Stimulated activated CD4-positive, alpha-beta T cell treated with anti-CD3 and anti-CD28 coated beads, Interleukin-12 subunit alpha, Interleukin-12 subunit beta, amount 100 ng/mL, for 48 hours (primary cell): ENCODE measurements at places on chromosomes 5 and 9.

DNA sequence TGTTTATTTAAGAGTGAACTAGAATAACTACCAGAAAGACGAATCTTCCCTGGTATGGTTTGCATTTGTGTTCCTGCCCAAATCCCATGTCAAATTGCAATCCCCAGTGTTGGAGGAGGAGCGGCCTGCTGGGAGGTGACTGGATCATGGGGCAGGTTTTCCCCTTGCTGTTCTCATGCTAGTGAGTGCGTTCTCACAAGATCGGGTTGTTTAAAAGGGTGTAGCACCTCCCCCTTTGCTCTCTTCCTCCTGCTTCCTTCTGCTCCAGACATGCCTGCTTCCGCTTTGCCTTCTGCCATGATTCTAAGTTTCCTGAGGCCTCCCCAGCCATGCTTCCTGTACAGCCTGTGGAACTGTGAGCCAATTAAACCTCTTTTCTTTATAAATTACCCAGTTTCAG, 210.3 kb upstream of the TBC1D2 start:
- no peak for DNase-seq

DNA sequence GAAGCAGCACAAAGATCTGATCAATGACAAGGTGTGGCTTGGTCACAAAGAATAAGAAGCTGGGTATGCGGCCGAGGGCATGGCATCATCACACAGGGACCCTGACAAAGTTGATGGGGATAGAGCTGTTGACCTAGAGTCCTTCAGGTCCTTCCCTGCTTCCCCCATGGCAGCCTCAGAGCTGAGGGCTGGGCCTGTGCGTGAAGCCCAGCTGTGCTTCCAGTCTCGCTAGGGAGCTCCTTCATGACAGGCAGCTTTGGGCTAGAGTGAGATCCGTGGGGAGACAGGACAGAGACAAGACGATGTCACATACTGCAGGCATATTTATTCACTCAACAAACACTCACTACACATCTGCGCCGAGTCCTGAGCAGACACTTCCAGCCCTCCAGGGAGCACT, 56.4 kb upstream of the NEURL1B start:
- DNase-seq: no peak

GRCh38 chr5:6567068-6567467, 65.8 kb downstream of the NSUN2 start:
- no peak for DNase-seq

GRCh38 chr5:115583474-115583873, 18.8 kb downstream of the TICAM2 start:
- no peak for DNase-seq

GRCh38 chr5:74148321-74148720, 492.2 kb downstream of the ENC1 start:
- DNase-seq: no peak

DNA sequence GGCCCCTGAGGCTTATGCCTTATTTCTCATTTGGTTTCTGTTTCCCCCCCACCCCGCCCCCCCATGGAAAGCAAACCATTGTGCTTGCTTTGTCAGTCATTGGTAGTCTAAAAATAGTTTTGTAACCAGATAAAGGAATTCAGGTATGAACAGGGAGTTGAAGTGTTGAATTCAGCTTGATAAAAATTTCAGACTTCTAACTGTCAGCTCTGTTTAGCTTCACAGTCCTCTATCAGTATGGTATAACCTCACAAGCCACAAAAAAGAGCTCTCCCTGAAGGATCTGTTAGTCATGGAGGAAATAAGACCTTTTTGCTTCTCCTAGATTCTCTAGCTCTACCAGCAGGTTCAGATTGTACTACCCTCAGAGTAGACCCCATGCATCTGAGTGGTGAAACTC, 378.1 kb downstream of the TMEM38B start:
- DNase-seq: no peak

DNA sequence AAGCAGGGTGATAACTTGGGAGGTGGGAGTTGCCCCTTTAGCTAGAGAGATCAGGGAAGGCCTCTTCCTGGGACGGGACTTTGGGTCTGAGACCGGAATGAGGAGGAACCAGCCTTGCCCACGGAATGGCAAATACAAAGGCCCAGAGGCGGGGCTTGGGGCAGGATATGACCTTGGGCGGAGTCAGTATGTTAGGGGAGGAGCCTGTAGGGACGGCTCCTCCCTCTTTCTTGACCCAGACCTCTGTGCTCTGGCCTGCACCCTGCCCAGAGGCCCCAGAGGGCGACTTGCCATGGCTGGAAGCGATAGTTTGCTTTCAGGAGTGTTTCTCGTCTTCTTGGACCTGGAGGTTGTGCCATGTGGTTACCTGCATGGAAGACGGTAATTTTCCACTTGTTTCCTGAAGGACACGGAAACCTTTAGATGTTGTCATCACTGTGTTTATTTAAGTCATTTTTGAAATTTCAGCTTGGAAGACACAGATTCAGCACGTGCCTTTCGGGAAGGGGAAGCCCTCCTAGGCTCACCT, 85.6 kb downstream of the DAB2IP start:
- no peak for DNase-seq

GRCh38 chr5:38755181-38755580, 90.6 kb upstream of the OSMR start:
- DNase-seq: no peak

DNA sequence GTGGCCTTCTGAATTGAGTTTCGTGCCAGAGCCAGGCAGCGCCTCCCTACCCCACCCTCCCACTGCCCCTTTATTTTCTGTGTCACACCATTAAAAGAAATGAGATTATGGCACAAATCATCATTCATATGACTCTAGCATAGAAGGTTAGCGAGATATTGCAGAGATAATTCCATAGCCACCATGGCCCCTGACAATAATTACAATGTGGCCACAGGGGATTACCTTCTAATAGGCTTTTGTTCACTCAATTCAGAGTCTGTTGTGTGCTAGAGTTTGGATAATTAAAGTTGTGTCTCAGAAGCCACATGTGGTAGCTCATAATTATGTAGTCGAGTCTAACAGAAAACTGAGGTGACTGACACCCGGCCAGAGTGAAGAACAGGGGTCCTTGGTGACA, 428.1 kb downstream of the ARHGEF28 start:
- DNase-seq: no peak

- no peak for DNase-seq
These were observed 64.2 kb upstream of the OLFM1 start for GRCh38 chr9:135023088-135023785.

DNA sequence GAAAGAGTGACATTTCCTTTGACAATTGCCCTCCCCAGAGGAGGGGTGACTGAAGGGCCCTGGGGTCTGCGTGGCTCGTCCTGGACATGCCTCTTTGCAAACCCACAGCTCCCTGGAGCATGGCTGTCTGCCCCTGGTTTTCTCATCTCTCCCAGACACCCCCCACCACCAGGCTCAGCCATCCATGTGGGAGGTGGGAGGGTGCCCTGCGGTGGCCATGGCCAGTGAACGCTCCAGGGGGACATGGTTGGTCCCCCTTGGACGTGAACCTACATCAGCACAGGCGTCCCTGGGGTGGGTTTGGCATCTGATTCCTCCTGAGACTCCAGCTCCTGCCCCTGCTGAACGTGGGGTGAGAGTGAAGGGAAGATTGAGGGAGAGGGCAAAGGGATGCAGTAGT, 67.7 kb upstream of the LMX1B start:
- no peak for DNase-seq

DNA sequence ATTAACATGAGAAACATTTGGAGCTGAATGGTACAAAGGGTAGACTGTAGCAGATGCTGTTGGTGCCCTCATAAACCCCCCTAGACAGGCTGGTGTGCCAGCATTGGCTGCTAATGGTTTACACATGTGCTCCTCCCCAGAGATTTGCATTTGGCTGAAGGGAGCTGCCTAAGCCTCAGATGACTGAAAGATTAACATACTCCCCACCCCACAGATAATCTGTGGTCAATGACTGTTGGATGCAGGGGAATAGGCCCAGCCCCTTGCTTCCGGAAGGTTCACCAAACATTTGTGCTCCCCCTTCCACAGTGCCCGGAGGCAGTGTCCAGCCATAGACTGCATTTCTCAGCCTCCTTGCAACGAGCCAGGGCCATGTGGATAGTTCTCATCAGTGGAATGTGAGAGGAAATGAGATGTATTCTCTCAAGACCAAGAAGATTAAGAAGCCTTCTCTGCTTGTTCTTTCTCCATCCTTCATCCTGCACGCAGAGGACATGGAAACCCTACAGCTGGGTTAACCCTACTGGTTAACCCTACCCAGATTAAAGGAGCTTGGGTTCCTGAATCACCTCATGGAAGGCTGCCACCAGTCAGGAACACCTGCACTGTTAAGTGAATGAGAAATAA, 79.6 kb downstream of the PHAX start:
- DNase-seq: no peak

GRCh38 chr9:98495530-98495929, 213.2 kb downstream of the GABBR2 start:
- no peak for DNase-seq

DNA sequence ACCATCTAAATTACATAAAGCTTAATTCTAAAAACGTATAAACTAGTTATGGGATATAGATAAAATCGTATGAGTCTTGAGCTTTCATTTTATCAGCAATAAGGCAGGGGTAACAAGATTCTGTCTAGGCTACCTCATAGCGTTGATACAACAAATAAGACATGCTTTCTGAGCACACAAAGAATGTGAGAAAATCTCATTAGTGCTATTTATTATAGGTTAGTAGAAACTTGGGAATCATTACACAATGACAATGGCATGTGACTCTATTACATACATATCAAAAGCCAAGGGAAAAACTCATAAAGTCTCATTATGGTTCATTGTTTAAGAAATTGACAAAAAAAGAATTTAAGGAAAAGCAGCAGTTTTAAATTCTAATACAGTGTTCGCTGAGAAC, 448.6 kb downstream of the PLK2 start:
- no peak for DNase-seq
